ENCODE measurements at places on chromosomes 5 and 9.

DNA sequence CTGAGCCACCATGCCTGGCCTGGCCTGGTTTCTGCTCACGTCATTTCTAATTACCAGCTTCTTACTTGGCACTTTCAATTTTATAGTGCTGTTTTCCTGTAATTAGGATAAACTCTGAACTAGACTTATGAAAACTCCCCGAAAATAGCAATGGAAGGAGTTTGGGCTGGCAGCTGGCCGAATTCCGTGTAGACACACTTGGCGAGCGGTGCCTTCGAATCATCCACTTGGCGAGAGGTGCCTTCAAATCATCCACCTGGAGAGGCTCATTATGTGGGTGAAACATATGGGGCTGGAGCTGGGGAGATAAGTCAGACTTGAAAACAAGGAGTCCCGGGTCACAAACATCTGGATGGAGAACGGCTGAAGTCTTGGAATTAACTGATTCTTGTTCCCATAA lies 203.7 kb downstream of the ROR2 start:
- DNase-seq: no peak

GRCh38 chr9:114401344-114401743 lies 13.6 kb upstream of the AKNA start:
- no peak for DNase-seq

DNA sequence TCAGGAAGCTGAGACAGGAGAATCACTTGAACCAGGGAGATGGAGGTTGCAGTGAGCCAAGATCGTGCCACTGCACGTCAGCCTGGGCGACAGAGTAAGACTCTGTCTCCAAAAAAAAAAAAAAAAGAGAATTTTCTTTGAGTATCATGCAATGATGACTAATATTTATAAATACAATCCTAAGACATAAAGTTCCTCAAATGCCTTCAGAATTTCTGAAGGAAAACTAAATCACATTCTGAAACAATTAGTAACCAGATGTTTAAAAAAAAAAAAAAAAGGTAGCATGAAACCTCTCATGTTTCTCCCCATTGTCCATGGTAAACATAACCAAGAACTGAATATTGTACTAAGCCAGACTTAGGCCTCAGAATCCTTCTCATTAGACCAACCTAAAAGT lies 23.1 kb downstream of the MLLT3 start:
- DNase-seq: no peak

DNA sequence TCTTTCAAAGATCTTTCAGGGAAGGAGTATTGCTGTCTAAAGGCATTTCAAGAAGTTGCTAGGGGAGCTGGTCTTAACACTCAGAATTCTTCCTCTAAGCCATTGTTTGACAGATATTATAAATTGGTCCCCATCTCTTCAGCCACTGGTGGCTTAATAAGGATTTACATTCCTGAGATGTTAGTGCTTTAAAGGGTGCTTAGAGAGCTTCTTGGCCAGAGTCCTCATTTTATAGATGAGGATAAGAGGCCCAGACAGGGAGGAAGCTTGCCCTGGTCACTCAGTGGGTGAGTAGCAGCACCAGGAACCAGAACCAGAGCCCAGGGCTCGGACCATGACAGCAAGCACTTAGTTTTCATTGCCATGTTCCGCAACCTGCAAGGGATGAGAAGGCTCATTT lies 53.2 kb downstream of the GALNT10 start:
- no peak for DNase-seq

DNA sequence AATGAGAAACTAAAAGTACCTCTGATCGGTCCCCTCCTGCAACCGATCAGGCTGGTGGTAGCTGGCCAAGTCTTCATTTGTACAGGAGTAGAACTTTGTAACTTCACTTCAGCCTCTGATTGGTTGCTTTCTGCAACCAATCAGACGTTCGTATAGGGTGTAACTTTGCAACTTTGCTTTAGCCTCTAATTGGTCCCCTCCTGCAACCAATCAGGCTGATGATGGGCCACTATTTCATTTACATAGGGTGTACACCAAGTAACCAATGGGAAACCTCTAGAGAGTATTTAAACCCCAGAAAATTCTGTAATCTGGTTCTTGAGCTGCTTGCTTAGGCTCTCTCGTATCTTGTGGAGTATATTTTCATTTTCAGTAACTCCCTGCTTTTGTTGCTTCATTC lies 445.5 kb downstream of the MED10 start:
- DNase-seq: no peak

- DNase-seq: no peak
These were observed 358.8 kb downstream of the MAN2A1 start for GRCh38 chr5:110048491-110048890.

DNA sequence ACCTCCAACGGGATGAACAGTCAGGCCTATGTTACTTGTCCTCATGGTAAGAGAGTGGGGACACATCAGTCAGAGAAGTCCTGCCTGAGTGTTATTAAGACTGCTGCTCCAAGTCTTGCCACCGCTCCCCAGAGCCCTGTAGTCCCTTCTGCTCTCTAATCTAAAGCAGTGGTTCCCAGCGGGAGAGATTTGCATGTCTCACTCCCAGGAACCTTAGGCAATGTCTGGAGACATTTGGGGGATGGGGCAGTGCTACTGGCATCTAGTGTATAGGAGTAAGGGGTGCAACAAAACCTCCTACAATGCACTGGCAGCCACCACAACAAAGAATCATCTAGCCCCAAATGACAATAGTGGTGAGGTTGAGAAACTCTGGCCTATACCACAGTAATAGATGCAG lies 2.6 kb upstream of the SVEP1 start:
- DNase-seq: no peak

DNA sequence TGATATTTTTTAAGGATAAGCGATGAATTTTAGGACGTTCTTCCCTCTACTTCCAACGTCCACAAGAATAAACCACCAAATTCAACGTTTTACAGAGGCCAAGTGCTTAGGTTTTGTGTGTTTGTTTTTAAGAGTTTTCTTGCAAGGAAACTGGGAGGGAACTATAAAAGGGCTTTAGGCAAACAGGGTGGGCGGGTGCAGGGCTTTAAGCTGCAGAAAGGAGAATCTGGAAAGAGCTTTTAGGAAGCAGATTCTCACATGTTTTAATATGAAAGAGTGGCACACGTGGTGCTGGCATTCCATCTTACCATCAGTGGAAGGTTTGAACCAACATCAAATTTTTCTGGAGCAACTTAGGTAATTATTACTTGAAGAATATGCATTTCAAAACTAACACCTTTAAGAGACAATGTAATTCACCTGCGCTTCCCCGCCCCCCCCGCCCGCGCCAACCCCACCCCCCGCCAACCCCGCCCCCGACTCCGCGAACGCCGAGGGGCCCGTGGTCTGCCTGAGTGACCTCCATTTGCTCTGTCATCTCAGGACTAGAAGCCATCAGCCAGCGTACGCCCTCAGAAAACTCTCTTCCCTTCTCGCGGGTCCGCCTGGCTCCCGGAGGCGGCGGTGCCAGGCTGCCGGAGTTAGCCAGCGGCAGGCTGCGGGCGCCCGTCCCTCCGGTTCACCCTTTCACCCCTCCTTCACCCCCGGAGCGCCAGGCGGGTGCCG lies 911 bp upstream of the PIK3R1 start:
- no peak for DNase-seq

All from CD14-positive monocyte (primary cell).